ENCODE measurements at places on chromosomes 11 and 22.
A peak's percentile ranks its signal among the peaks of the same experiment; 100 is the strongest.

DNA sequence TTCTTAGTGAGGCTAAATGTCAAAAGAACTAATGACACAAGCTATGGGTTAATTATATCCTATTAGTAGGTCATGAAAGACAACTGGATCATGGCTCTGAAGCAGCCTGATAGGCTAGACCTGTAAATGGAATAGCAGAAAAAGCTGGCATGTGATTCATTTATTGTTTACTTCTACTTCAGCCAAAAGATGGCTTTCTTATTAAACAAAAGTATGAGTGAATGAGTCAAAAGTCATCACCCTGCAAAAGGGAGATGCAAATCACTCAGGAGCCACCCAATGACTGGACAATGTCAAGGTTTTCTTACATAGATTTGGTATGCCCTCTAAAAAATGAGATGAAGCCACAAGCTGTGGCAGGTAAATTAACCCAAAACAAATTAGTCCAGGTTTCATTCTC is 138.0 kb downstream of the TRPC6 start:
- DNase-seq, result no peak

- DNase-seq, result no peak
Measured at GRCh38 chr11:22558664-22559063, 67.0 kb downstream of the FANCF start.

DNA sequence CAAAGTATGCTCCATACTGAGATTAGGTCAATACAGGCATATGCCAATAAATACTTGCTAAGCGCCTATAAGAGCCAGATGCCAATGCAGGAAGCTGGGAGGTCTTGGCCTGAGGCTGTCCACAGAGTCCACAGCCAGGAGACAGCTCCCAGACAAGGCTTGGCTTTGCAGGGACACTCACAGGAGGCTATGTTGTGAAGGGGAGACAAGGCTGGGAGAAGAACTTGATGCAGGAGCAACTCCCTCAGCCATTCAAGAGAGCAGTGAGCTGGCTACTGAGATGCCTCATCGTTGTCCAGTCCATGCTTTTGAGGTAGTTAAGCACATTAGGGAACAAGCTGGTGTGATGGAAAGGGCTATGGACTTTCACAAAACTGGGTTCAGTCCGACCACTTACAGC is 891.5 kb downstream of the TBC1D22A start:
- DNase-seq, result no peak

DNA sequence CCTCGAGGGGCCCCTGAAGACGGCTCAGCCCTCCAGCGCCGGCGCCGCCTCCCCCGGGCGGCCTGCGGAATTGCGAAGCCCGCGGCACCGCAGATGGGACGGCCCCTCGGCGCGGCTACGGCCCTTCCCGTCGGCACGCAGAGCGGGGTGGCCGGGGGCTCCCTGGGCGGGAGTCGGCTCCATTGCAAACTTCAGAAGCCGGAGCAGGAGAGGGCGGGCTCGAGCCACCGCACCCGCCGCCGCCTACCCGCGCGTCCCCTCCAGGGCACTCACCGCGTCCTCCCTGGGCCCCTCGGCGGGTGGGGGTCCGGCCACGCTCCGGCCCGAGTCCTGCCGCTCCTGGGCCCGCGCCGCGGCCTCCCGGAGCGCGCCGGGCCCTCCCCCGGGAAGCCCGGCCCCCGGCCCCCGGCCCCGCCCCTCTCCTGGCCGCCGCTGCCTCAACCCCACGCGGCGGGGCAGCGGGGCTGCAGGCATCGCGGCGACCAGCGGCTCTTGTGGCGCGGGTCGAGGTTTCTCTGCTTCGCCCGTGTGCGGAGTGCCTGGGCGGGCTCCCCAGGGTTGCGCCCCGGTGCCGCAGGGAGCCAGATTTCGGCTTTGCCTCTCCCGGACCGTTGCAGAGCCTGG is at the start of gene PACSIN3:
PACSIN3 (minus strand) TSS at position 359 of the 624 bp plus-strand sequence. CDS start 3,707 bp downstream, outside the sequence.
- no peak for DNase-seq

- DNase-seq, result no peak
Measured at GRCh38 chr22:41834005-41834944, 1.4 kb downstream of the SREBF2 start.

DNA sequence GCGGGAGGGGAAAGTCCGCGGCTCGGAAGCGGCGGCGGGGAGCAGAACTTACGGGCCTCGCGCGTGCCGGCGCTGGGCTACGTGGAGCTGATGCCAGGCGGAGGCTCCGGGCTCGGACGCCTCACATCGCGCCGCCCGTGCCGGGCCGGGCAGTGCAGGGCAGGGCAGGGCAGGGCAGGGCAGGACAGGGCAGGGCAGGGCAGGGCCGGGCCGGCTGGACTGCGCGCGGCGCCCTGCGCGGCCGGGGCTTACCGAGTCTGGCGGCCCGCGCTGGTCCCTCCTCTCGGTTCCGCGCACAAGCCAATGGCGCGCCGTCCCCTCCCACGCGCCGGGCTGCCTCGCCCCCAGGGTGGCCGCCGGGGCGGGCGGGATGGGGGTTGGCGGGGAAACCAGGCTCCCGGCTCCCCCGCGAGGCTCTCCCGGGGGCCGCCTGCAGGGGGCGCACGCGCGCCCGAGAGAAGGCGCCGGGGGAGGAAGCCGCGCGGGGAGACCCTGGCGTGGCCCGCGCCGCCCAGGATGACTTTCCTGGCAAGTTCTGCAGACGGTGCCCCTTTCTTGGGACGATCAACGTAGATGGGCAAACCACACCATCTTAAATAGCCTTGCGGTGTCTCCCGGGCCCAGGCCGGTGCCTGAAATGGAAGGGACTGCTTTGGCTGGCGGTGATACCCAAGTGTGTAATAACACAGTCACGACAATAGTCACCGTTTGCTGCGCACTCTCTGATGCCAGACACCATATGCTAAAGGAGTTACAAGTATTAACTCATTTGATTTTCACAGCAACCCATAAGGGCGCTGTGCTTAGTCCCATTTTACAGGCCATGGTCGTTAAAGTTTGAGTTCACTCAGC is at the start of gene TP53I11:
TP53I11 (minus strand) TSS at position 259 of the 852 bp plus-strand sequence. CDS start 12,548 bp downstream, outside the sequence.
- peak; percentile 83 for DNase-seq

- no peak for DNase-seq
Measured at GRCh38 chr11:134581121-134581626, 169.1 kb upstream of the B3GAT1 start.

DNA sequence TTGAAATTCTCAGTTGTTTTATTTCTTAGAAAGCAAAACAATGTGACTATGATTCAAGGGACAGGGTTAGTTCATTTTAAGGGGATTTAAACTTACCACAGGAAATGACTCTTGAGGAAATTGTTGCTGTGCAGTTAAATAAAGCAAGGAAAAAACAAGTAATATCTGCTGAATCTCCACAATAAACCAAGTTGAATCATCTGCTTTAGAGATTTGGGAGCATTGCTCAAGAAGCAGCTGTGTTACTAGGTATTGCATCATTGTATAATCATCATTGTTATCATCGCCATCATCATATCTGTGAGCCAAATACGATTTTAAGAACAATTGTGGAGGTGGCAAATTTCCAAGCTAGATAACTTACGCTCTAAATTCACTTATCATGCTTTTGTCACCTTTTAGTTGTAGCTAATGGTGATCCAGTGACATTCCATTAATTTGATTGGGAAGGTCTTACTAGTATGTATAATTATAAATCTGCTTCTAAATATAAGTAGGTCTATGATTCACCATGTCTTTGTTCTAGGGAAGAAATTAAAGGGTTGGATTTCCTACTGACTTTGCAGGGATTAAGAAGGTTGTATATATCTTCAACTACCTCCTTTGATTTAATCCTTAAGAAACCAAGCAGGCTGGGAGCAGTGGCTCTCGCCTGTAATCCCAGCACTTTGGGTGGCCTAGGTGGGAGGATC is 19.9 kb downstream of the MMP10 start:
- DNase-seq, result no peak

GRCh38 chr22:46115388-46115678 is 35.0 kb upstream of the PPARA start:
- DNase-seq, result no peak

- no peak for DNase-seq
Measured at GRCh38 chr22:41557401-41558240, 3.2 kb upstream of the CSDC2 start.

DNA sequence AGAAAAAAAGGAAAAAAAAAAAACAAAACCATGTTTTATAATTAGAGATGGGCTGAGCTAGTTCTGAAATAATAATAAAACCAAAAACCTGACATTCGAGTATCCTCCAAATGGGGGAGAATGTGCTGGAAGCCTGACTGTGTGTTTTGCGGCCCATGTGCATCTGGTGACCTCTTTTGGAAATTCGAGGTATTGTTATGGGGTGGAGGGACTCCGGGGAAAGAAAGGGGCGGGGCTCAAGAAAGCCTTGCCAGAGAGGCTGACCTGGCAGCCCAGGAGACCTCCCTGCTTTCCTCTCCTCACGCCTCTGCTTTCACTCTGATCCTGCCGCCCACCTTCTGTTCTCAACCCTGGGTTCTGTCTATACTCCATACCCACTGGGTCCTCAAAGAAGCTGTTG is 72.9 kb downstream of the CTTN start:
- DNase-seq, result peak; percentile 12

- no peak for DNase-seq
Measured at GRCh38 chr11:71232364-71232763, 20.0 kb downstream of the SHANK2 start.

- no peak for DNase-seq
Measured at GRCh38 chr11:1782831-1783724, 19.4 kb upstream of the CTSD start.

- no peak for DNase-seq
Measured at GRCh38 chr22:24810043-24810749, 4.2 kb downstream of the SGSM1 start.

DNA sequence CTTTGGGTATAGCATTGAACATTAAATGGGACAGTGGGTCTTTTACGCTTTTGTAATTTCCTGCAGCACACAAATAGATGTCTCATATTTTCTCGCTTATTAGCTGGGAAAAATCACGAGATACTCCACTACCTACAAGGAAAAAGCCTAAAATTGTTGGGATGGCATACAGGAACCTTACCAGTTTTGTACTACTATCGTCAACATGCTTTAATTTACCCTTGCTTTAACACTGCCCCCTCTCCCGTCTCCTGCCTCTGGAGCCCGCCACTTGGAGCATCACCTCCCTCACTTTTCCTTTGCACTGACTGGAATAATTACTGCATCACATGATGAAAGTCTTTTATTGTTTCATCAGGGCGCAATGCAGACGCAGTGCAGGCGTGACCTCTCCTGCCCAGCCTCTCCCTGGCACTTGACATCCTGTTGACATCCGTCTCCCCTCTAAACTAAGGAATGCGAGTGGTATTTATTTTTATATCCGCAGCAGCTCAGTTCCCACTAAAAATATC is 1.0 kb upstream of the FNBP4 start:
- peak; percentile 2 for DNase-seq

DNA sequence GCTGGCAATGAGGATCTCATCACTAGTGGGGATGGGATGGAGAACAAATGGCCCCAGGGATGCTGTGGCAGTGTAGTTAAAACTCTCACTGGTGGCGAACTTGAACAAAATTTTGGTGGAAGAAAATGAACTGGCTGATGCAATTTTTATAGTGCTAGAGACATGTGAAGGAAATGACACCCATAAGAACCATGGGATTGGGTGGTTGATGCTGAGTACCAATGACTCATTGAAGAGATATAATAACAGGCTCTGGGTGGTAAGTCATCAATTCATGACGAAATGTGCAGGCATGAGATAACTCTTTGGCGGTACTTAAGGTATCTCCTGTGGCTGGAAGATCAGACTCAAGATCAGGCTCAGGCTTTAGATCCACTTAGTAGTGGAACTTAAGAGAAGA is 172.9 kb upstream of the DDI1 start:
- DNase-seq, result no peak

GRCh38 chr11:640021-640706 is 3.1 kb downstream of the DRD4 start:
- DNase-seq, result no peak

GRCh38 chr22:41478891-41479521 is 10.1 kb downstream of the ACO2 start:
- DNase-seq, result no peak

GRCh38 chr11:128498721-128499245 is 88.6 kb downstream of the ETS1 start:
- no peak for DNase-seq

DNA sequence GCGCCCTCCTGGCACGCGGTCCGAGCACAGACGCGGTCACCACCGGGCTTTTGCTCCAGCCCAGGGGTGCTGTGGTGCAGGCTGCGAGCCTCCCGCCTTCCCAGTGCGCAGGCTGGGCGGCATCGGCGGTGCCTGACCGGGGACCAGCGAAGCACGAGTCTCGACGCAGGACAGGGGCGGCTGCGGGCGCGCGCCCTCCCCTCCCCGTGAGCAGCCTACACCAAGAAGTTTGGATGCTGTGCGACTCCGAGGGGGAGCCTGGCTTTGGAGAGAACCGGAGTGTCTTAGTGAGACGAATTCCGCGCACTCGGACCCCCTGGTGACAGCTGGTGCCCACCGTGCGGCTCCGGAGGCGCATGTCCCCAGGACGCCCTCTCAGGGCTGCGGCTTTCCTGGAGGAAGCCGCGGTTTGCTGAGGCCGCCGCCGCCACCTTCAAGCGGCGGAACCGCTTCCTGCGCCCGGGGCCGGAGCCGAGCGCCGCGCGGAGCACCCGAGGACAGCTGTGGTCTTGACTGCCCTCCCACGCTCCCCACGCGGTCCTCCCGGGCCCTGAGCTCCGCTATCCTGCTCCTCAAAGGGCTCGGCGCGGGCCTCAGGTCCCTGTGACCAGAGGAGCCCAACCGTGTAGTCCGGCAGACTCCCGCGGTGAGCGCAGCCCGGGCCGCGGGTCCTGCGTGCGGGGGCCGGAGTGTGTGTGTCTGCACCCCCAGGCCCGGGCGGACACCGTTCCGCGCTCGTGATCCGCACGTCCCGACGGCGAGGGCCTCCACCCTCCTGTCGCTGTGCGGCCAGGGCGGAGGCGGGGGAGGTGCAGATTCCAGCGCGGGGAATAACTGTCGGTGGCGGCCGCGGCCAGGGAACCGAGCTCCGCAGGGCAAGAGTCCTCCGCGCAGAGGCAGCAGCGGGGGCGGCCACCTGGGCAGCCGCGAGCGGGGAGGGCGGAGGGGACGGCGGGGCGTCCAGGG is 1.7 kb downstream of the FGF3 start:
- DNase-seq, result no peak

- DNase-seq, result no peak
Measured at GRCh38 chr11:75326439-75326810, 25.0 kb downstream of the ARRB1 start.

- no peak for DNase-seq
Measured at GRCh38 chr11:19525714-19526113, 186.9 kb upstream of the NAV2 start.

- DNase-seq, result no peak
Measured at GRCh38 chr11:123377355-123377754, 52.7 kb upstream of the GRAMD1B start.

GRCh38 chr11:6705905-6706535 is 22.9 kb upstream of the MRPL17 start:
- DNase-seq, result no peak

GRCh38 chr11:34105957-34106504 is 602 bp downstream of the NAT10 start:
- no peak for DNase-seq

GRCh38 chr11:12999597-12999996 is 9.5 kb upstream of the RASSF10 start:
- no peak for DNase-seq

DNA sequence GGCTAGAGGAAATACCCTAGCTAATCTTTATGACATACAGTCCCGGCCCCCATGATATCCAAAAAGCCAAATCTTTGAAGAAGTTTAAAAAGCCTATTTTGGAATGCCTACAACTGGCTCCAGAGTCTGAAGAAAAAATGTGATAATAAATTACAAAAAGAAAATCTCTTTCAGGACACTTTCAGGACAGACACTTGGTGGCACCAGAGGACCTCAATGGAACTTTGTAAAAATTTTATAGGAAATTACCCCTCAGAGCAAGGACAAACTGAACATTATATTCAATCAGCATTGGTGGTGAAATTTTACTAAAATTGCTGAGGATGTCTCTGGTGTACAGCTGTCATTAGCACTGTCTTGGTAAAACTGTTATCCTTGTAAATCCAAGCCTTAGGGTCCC is 81.0 kb downstream of the CCDC73 start:
- DNase-seq, result peak; percentile 2

Data from GDM1 (cell line).